ENCODE measurements at places on chromosomes 6 and 20. TPM values are rescaled to one million over a fixed set of nuclear protein-coding genes. Genes with fewer than 3 reads are reported as not detected.

DNA sequence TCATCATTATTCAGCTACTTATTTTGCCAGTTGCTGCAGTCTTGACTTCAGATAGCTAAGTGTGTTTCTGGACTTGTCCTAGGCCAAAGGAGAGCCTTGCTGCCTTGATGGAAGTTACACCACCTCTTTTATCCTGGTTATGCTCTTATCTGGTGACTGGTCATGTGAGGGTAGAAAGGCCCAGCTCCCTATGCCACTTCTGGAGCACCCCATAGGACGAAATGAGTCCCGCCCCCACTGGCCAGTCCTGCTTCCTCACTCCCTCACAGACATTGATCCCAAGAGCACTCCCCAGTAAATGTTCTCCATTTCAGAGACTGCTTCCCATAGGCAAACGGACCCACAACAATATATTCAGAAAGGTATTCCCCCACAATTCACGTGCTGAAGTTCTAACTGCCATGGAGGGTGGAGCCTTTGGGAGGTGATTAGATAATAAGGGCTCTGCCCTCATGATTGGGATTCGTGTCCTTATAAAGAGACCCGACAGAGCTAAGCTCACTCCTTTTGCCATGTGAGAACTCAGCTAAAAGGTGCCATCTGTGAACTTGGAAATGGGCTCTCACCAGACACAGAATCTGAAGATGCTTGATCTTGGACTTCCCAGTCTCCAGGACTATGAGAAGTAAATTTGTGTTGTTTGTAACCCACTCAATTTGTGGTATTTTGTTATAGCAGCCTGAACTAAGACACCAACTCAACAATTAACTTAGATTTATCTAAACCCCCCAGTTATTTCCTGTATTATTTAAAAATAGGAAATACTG is 21.5 kb upstream of the ELOVL2 start:
- no peaks in the 10 kb centered on the region for H3K27me3 ChIP-seq
- H3K4me1 ChIP-seq: no peaks in the 10 kb centered on the region
- H3K36me3 ChIP-seq: no peaks in the 10 kb centered on the region
- no peak overlapping the region for H3K27ac ChIP-seq

KCNQ5 gene
- 6.0 TPM for total RNA-seq

DNA sequence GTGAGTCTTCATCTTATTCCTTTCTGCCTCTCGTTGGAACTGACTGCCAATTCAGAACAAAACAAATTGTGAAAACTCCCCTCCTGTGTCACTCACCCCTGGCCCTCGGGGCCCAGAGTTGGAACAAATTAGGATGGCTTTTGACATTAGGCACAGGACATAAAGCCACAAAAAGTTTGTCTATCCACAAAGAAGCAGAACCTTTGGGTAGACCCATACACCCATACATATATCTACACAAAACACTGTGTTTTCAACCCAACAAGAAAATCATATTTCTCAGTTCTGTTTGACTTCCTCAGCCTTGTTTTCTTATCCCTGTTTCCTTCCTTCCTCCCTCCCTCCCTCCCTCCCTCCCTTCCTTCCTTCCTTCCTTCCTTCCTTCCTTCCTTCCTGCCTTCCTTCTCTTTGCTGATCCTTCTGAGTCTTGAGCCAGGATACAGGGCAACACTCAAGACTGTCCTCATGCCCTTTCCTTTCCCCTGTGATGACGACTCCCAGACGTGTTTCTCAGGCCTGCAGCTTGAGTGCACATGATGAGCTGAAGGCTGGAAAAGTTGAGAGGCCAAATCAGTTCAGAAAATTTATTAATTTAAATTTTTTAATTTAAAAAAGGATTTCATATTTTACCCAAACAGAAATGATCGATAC is 41.7 kb upstream of the NKX2-2 start:
- no peaks in the 10 kb centered on the region for H3K4me1 ChIP-seq
- no peak overlapping the region for H3K27ac ChIP-seq
- H3K27me3 ChIP-seq: peaks cover 11% of the 10 kb centered on the region
- no peaks in the 10 kb centered on the region for H3K36me3 ChIP-seq
- no peak overlapping the region for H3K4me3 ChIP-seq

CHRNA4 gene
- 8.3 TPM for total RNA-seq

ULBP3 gene
- total RNA-seq: not detected
